ENCODE measurements at places on chromosomes 11 and 22.

- DNase-seq: peak; percentile 57
Observed at GRCh38 chr22:49512487-49513165, 315.0 kb downstream of the BRD1 start.

- no peak for DNase-seq
Observed at GRCh38 chr11:24470431-24470830, 26.4 kb upstream of the LUZP2 start.

- peak; percentile 84 for DNase-seq
Observed at GRCh38 chr11:113401718-113402117, 14.1 kb downstream of the ANKK1 start.

DNA sequence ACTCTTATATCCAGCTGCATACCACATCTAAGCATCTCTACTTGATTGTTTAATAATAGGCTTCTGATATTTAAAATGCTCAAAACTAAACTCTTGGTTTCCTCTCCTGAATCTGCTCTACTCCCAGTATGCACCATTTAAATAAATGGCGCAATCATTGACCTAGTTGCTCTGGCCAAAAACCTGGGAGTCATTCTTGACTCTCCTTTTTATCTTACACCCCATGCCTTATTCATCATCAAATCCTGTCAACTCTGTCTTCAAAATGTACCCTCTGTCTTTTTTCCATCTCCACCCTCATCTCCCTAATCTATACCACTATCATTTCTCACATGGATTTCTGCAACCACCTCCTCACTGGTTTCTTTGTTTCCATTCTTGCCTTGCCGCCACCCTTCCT lies 399.6 kb upstream of the CCDC90B start:
- no peak for DNase-seq

All from brain (organoid and tissue), 16 donors.